ENCODE measurements at places on chromosomes 3 and 15. TPM values are rescaled to one million over a fixed set of nuclear protein-coding genes. Genes with fewer than 3 reads are reported as not detected.

DNA sequence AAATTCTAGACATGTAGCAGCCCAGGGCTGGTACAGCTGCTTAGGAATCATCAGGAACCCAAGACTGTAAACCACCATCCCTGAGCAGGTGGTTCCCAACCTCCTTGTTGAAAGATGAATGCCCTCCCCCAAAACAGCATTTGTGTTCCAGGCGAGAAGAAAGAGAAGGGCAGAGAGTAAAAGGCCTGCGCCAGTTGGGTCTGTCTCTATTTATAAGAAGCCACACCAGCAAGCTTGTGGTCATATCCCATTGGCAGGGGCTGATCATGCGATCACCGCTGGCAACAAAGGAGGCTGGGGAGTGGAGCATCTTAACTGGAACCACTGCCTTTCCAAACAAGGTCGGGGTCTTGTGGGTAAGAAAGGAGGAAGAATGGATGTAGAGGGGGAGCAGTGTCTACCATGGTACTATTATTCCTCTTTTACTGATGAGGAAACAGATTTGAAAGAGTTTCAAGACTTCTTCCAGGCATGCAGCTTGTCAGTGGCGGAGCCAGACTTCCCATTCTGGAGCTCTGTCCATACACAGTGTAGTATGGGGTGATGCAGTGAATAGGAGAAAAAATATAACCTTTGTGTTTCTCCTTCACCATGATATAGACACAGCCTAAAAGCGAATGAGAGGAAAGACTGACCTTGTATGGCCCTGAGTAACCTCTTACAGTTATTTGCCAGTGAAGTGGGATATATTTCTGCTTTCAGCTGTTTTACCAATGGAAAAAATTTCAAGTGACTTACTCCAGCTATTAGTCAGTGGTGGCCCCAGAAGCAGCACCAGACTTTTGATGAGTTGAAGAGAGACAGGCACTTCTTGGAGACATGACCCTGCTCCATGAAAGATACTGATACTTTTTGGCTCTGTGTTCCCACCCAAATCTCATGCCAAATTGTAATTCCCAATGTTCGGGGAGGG is 222.6 kb downstream of the ABHD5 start:
- peak; percentile 94 for DNase-seq

GRCh38 chr3:126119976-126120375 is 36.1 kb upstream of the SLC41A3 start:
- DNase-seq, result no peak

Gene HRG
- total RNA-seq, result not detected

Gene USF3
- total RNA-seq, result 22.5 TPM

Gene DOCK3
- total RNA-seq, result 1.4 TPM

- DNase-seq, result no peak
Observed at GRCh38 chr3:48437812-48438211, 2.1 kb downstream of the CCDC51 start.

Gene CLDND1
- 54.4 TPM for total RNA-seq

DNA sequence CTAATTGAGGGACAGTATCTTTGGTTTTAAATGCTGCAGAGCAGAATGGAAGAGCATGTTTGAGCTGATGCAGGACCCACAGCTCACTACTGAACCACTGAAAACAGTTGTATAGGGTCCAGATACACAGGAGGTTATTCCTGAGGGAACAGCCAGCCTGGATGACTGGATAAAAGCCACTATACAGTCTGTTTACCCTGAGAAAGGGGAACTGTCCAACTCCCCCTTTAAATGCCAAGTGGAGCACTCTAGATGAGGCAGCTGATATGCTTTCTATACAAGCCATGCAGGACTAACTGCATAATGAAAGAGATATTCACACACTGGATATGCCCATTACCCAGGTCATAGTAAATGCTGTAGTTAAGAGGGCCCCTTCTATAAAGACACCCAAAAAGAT is 138.6 kb downstream of the IMPG2 start:
- DNase-seq, result no peak

Gene CGNL1
- 4.0 TPM for total RNA-seq

Gene FBXO40
- 0.83 TPM for total RNA-seq

Gene ACAN
- total RNA-seq, result 0.05 TPM

- no peak for DNase-seq
Observed at GRCh38 chr3:61828880-61829721, 267.7 kb downstream of the PTPRG start.

- DNase-seq, result no peak
Observed at GRCh38 chr3:181955566-181955965, 243.8 kb downstream of the SOX2 start.

Gene STRIT1
- not detected for total RNA-seq

- DNase-seq, result no peak
Observed at GRCh38 chr3:127408684-127409420, 121.0 kb upstream of the PRR20G start.

Gene RBP2
- 0.78 TPM for total RNA-seq

DNA sequence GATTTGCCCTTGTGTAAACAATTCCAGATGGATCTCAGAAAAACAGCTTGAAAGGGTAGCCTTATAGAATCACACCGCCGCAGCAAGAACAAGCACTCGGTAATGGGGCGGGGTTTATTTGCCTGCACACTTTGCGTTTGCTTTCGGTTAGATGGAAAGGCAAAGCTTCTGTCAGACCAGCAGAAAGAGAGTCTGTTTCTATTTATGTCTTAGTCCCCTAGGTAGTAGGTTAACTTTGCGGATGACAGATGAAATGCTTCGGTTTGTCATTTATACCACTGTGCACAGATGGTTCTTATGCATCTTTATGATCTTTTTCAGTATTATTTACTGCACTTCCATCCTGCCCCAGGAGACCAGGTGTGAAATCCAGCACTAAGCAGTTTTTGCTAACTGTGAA is 62.2 kb downstream of the PYDC2 start:
- DNase-seq, result no peak

GRCh38 chr15:75327005-75327404 is 8.9 kb upstream of the COMMD4 start:
- no peak for DNase-seq

- peak; percentile 66 for DNase-seq
Observed at GRCh38 chr3:120567370-120568201, 28.6 kb upstream of the NDUFB4 start.

- DNase-seq, result no peak
Observed at GRCh38 chr3:132445817-132446216, 28.5 kb downstream of the DNAJC13 start.

Gene GASK1A
- total RNA-seq, result not detected

Gene DISP2
- total RNA-seq, result 1.6 TPM

Gene NEK10
- 4.7 TPM for total RNA-seq

Gene WDR73
- 18.9 TPM for total RNA-seq

Gene FLNB
- total RNA-seq, result 7.8 TPM
